ENCODE measurements at places on chromosomes 13 and 19.
A peak's percentile ranks its signal among the peaks of the same experiment; 100 is the strongest.

- no peak for DNase-seq
Measured at GRCh38 chr19:38388349-38389100, at the start of gene SPRED3. Gene SPRED3, plus strand, starts transcription at chr19:38388697. Its CDS starts 1,606 bp downstream, at chr19:38390303.

- no peak for DNase-seq
Measured at GRCh38 chr19:7115721-7116120, 46.2 kb downstream of the ZNF557 start.

DNA sequence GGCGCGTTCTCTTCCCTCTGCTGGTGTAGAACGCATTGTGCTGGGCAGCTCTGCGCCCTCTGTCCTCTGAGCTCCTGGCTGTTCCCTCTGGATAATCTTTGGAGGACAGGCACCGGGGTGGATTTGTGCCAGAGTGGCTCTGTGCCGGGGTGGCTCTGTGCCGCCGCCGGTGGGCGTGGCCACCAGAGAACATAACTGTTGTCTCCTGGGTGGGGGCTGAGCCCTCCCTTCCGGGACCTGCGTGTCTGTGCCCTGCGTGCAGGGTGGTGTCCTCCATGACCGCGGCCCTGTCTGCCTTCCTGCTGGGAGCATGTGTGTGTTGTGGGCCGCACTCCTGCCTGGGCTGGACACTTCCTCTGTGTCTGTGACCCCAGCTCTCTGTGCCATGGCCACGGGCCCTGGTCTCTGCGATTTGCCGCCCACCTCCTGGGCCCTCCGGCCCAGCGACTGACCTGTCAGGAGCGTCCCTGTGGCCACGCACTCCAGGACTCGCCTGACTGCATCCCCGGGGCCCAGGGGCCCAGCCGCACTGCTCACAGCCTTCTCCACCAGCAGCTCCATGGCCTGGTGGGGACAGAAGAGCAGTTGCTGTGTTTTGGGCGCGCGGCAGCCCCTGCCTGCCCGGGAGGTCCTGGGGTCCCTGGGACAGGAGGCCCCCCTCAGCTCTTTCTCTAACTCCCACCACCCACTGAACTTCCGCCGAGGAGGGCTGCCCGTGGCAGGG, 22.4 kb upstream of the MATK start:
- DNase-seq = no peak

DNA sequence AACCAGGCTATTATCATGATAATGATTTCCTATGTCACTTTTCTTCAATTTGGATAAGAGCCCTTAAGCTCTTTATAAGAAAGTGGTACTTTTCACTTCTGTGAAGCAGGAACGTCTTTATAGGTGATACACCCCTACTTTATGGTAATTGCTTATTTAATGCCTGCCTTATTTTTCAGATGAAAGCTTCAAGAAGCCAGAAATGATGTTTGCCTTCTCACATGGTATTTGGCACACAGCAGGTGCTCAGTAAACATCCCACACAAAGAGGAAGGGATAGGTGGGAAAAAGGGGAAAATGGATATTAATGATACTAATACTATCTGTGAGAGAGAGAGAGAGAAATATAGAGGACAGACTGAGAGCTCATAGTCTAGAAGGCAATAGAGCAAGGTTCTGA, 29.0 kb upstream of the WASF3 start:
- no peak for DNase-seq

DNA sequence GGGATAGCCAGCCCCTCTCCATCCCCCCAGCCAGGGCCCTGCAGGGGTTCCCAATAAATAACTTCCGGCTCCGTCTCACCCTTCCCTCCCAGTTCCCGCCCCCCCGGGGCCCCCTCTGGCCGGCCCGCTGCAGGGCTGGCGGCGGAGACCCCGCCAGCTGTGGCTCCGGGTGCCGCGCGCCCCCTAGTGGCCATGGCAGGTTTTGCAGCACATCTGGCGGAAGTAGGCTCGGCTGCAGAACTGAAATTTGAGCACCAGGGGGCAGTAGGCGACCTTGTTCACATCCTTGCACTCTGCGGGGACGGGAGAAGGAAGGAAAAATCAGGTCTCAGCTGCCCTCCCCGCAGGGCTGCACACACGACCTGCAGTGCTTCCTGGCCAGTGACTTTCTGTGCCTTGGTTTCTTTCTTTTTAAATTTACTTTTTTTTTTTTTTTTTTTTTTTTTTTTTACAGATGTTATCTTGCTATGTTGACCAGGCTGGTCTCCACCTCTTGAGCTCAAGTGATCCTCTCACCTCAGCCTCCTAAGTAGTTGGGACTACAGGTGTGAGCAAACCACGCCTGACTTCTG, 3.6 kb upstream of the MYO1F start:
- peak; percentile 87 for DNase-seq

DNA sequence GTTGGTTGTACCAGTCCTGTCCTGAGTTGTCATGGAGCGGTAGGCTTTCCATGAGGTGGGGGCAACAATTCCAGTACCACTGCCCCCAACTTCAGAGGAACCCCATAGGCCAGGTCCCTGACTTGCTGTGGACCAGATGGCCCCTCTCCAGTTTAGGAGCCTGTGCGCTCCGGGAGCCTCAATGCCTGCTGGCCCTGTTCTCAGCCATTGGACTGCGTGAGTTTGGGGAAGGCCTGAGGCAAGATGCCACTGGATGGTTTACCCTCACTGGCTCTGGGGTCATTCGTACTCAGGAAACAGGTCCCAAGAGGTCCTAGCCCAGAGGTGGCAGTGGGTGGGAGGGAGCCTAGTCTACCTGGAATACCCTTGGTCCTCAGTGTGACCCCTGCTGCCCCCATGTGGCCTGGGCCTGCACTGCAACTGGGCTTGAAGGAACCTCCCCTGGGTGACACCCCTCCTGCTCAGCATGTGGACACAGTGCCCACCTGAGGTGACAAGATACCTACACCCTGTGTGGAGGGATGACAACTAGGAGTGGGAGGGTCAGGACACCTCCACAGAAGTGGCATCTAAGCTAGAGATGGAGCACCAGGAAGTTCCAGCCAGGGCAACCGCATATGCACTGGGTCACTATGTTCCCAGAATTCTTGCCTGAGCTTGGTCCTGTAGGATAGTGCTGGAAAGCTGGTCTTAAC, 6.0 kb upstream of the PRR19 start:
- DNase-seq = peak; percentile 86

- no peak for DNase-seq
Measured at GRCh38 chr19:18683958-18684641, 620 bp downstream of the CRTC1 start.

DNA sequence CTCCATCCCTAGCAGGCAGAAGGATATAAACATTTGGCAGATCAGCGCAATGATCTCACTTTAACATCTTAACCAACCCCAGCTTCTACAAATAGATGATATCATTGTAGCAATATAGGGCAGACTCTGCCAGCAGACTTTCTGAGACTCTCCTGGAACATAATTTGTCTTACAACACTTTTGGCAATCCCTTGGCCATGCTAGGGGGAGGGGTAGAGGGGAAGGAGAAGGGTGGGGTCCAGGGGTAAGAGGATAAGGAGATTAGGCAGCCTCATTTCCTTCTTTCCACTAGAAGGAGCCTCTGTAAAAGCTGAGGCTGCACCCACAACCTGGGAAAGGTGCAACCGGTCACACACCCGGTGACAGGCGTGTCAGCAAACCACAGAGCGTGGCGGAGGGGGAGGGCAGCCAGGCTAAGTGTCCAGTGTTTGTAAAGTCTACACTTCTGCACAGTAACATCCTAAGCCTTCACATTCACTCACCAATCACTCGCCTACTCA, 8.7 kb upstream of the UBAC2 start:
- DNase-seq = no peak

GRCh38 chr13:75173457-75174356, 308.3 kb downstream of the TBC1D4 start:
- no peak for DNase-seq

DNA sequence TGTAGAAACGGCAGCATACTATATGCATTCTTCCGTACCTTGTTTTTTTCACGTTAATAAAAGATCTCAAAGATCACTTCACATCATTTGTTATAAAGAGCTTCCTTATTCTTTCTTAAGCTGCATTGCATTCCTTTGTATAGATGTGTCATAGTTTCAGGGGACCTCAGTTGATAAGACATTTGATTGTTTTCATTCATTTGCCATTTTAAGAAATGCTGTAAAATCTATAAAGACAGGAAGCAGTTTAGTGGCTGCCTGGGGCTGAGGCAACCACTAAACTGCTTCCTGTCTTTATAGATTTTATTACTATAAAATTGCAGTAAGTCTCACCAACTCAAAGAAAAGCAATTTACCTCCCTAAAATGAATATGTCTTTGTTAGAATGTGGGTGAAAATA, 59.4 kb downstream of the ZDHHC20 start:
- no peak for DNase-seq

- DNase-seq = no peak
Measured at GRCh38 chr19:44943801-44944249, 1.8 kb downstream of the APOC4 start.

DNA sequence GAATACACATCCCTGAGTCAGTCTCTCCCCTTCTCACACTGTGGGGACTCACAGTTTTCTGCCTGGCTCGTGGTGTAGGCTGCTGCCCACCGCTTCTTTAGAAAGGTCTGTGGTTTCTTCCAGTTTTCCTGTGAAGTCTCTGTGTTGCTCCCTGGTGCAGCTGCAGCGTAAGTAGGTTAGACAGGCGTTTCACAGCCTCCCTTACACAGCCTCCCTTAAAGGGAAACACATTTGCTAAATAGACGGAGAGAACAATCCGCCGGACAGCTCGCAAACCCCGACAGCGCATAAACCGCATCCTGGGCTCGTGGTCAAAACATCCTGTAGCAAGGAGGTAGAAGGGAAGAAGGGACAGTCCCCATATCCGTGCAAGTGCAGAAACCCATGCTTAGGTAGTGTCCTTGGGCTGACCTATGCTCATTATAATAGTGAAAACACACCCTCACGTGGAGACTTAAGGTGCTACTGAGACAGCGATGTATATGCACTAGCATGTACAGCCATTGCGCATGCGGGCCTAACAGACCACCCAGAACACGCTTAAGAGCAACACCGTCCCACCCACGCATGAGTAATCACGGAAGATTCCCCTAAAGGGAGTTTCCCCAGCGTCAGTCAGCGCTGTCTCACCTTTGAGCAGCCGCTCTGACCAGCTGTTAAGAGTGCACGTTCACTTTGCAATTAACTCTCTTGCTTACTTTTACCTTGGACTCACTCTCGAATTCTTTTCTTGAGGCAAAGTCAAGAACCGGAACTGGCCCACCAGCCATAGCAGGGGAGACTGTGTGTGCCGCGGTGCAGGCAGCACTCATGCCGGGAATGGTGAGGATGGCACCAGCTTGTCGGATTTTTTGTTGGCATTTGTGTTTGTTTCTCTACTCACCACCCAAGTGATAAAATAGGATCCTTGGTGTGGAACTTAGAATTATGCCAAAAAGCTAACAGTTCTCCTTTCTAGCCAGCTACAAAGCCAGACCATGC, 16.6 kb downstream of the SIGLEC8 start:
- DNase-seq = peak; percentile 87

DNA sequence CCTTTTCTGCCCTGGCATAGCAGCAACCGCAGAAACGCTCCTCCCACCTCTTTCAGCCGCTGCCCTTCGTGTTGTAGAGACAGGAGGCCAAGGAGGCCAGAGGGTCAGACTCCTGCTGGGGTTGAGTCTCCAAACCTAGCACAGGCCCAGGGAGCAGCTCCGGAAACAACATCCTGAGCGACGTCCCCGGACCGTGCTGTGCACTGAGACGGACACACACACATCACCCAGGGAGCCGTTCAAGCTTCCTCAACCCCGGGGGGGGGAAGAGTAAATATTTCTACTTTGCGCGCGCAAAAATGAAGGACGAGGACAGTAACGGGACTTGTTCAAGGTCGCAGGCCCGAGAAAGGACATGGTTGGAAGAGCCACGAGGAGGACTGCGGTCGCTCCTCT, 657 bp downstream of the ZNF550 start:
- DNase-seq = no peak

DNA sequence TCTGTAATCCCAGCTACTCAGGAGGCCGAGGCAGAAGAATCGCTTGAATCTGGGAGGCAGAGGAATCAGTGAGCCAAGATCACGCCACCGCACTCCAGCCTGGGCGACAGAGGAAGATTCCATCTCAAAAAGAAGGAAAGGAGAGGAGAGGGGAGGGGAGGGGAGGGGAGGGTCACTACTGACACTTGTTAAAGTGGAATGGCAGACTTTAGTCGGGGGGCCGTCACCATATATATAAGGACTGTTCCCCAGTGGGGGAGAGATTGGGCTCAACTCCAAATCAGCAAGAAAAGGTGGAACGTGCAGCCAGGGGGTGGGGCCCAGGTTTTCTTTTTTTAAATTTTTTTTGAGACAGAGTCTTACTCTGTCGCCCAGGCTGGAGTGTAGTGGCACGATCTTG, 26.2 kb downstream of the TPT1 start:
- no peak for DNase-seq

- DNase-seq = no peak
Measured at GRCh38 chr13:91563799-91564198, 165.4 kb downstream of the GPC5 start.

- no peak for DNase-seq
Measured at GRCh38 chr13:94825507-94825906, 113.2 kb upstream of the SOX21 start.

- peak; percentile 12 for DNase-seq
Measured at GRCh38 chr13:112943309-112944125, 25.5 kb upstream of the MCF2L start.

GRCh38 chr13:98174307-98174706, 2.8 kb downstream of the RNF113B start:
- DNase-seq = no peak

DNA sequence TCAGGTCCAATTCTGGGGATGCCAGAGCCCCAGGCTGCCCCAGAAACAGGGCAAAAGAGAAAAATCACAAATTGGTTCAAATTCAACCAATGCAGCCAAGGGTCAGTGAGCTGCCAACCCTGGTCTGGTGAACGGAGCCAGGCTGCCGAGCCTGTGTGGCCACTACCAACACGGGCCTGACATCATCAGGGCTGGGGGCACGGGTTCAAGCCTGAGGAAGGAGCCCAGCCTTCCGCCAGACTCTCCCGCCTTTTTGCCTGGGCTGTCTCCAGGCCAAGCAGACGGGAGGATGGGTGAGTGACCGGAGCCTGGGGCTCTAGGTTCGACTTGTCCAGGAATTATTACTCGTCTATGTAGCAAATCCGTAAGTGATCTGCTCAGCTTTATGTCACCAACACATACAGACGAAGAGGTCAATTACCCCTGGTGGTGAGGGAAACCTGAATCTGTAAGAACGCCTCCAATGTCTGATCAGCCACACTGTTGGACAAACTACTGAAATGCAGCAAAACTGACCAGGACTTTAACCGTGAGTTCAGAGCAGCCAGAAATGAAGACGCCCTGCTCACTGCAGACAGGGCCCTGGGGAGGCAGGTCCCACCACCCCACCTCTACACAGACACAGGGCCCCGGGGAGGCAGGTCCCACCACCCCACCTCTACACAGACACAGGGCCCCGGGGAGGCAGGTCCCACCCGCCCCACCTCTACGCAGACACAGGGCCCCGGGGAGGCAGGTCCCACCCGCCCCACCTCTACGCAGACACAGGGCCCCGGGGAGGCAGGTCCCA, 31.8 kb downstream of the RAB20 start:
- DNase-seq = no peak
